ENCODE measurements at places on chromosomes 4 and X. TPM values are rescaled to one million over a fixed set of nuclear protein-coding genes. Genes with fewer than 3 reads are reported as not detected.
A peak's percentile ranks its signal among the peaks of the same experiment; 100 is the strongest.

TIGD4 gene
- total RNA-seq: 0.23 TPM

CSAG1 gene
- total RNA-seq: not detected

- DNase-seq: no peak
Observed at GRCh38 chr4:40845154-40845835, 95.5 kb downstream of the NSUN7 start.

- DNase-seq: peak; percentile 76
Observed at GRCh38 chr4:120922381-120923206, at the start of gene PRDM5. PRDM5 (minus strand) TSS chr4:120922726; CDS start chr4:120922608, 118 bp downstream.

CT45A9 gene
- not detected for total RNA-seq

- no peak for DNase-seq
Observed at GRCh38 chr4:155582041-155582440, 84.6 kb upstream of the GUCY1A1 start.

DNA sequence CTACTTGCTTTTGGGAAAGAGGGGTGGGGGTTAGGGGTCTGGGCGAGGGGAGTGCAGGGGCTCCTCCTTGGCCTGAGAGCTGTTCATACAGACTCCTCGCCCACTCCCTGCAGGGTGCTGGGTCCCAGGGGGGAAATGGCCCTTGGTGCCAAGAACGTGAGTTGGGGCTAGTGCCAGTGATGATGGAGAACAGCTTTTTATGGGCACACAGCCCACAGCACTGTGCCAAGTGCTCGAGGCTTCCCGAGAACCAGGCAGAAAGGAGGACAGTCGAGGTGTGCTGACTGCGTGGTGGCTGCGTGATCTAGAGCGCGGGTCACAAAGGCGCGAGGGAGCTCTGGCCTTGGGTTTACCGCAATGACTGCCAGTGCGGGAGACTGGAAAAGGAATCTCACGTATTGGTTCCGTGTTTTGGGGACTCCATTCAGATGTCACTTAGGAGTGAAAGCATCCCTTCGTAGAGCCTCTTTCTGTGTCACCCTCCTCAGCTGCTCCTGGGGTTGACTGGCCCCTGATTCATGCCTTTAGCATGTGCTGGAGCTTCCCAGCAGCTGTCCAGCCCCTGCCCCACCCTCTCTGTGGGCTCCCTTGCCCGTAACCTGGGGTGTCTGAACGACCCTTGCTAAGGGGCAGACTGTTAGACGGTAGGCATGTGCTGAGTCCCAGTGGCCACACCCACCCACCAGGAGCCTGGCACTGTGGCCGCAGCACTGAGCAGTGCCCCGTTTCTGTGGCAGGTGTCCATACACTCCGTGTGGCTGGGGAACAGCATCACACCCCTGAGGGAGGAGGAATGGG lies 20.9 kb upstream of the MSANTD1 start:
- DNase-seq: no peak

- no peak for DNase-seq
Observed at GRCh38 chr4:79489506-79489905, 81.5 kb upstream of the GK2 start.

All from mucosa of descending colon (tissue), 3 donors.